ENCODE measurements at places on chromosomes 3 and 15. TPM values are rescaled to one million over a fixed set of nuclear protein-coding genes. Genes with fewer than 3 reads are reported as not detected.

The RASGRF1 gene
- total RNA-seq: 0.38 TPM

The TIGIT gene
- total RNA-seq: not detected

The SERPINI2 gene
- not detected for total RNA-seq

The GYG1 gene
- 28.0 TPM for total RNA-seq

The TRAT1 gene
- not detected for total RNA-seq

The NANOGP8 gene
- total RNA-seq: not detected

The HHATL gene
- total RNA-seq: not detected

The TMPRSS7 gene
- under 0.01 TPM for total RNA-seq

The EFCC1 gene
- not detected for total RNA-seq

The ZNF860 gene
- 1.9 TPM for total RNA-seq

The LRRC2 gene
- 0.16 TPM for total RNA-seq

The MAGEF1 gene
- total RNA-seq: 29.2 TPM
